ENCODE measurements at places on chromosomes 3 and 15.

DNA sequence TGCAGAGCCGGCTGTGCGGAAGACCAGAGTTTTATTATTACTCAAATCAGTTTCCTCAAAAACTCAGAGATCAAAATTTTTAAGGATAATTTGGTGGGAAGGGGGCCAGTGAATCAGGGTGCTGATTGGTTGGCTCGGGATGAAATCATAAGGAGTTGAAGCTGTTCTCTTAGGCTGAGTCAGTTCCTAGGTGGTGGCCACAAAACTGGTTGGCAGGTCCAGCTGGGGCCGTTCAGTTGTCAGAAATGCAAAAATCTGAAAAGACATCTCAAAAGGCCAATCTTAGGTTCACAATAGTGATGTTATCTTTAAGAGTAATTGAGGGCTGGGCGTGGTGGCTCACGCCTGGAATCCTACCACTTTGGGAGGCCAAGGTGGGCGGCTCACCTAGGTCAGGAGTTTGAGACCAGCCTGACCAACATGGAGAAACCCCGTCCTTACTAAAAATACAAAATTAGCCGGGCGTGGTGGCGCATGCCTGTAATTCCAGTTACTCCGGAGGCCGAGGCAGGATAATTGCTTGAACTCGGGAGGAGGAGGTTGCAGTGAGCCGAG, 2.3 kb upstream of the ZNF589 start:
- no peak for DNase-seq

- DNase-seq, result no peak
Measured at GRCh38 chr3:107951126-107951525, 139.7 kb downstream of the CD47 start.

DNA sequence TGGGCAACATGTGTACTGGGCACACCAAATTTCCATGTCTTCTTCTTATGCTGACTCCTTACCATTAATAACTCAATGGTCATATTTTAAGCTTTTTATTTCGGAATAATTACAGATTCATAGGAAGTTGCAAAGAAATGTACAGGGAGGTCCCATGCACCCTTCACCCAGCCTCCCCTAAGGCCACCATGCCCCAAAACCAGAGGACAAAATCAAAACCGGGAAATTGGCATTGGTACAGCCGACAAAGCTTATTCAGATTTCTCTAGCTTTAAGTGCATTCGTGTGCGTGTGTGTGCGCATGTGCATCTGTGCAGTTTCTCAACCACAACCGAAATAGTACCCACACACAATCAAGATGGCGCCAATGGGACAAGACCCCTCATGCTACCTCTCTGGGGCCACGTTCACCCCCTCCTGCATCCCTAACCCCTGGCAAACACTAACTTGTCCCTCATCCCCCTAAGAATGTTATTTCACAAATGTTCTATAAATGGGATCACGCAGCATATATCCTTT, 23.4 kb downstream of the ATP10A start:
- no peak for DNase-seq

DNA sequence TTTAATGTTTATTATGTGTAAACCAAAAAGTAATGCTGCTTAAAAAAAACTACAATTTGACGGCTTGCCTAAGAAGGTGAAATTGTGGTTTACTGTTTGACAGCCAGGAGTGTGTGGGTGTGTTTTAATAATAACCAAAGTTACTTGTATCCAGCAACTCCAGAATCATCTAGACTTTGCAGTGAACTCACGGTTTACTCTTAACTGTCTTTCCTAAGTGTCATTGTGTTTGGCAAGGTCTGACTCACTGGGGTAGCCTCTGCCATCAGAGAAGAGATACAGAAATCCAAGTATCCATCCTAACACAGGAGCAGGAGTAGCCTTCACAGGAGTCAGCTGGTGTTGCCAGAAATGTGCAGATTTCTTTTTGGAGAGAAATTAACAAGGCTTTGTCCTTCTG, 151.1 kb downstream of the CTNNB1 start:
- DNase-seq, result no peak

DNA sequence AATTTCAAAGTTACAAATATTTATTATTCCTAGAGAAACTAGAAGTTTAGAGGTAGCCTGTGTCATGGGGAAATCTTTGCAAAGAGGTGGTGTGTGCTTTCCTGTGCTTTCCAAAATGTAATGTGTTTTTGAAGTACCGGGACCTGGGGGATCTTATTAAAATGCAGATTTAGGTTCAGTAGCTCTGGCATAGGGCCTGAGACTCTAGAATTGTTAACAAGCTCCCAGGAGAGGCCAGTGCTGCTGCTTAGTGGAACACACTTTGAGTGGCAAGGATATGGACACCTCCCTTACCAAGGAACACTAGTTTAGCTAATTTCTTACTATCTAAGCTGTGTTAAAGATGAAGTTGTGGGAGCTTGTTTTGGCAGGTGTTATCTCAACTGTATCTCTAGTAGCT, 428.9 kb downstream of the VGLL3 start:
- no peak for DNase-seq

DNA sequence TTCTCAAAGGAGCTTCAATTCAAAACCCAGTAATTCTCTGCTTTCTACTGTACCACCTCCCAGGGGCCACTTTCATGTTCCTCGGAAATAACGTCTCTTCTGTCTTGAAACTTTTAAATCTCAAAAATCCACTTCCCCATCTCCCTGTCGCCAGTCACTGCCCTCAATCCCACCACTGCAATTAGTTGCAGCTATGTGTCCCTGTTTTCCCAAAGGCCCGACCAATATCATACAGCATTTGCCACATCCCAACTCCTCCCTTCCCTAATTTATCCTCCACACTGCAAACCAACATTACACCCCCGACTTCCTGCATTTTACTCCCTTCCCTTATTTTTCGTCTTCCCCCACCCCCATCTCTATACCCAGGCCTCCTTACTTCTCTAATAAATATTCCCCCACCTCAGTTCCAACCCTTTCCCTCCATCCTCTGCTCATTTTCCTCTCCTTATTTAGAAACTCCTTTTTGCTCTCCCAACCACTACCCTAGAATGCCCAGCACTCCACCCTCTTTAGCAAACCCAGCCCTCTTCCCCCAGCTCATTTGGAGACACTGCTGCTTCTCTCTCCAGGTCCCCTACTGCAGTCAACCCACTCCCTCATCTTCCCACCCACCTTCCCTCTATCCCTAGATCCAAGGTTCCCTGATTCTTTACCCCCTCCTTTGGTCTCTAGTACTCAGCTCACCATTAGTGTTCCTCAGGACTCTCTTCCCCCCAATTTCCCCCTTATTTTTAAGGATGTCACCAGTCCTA, 1.1 kb downstream of the NPTN start:
- DNase-seq, result no peak

- no peak for DNase-seq
Measured at GRCh38 chr3:176208915-176209314, 988.4 kb downstream of the TBL1XR1 start.

GRCh38 chr3:187828579-187829452, 83.5 kb upstream of the BCL6 start:
- no peak for DNase-seq

- DNase-seq, result no peak
Measured at GRCh38 chr3:181103605-181104004, 114.1 kb upstream of the DNAJC19 start.

GRCh38 chr3:1843111-1843510, 255.6 kb upstream of the CNTN4 start:
- no peak for DNase-seq

DNA sequence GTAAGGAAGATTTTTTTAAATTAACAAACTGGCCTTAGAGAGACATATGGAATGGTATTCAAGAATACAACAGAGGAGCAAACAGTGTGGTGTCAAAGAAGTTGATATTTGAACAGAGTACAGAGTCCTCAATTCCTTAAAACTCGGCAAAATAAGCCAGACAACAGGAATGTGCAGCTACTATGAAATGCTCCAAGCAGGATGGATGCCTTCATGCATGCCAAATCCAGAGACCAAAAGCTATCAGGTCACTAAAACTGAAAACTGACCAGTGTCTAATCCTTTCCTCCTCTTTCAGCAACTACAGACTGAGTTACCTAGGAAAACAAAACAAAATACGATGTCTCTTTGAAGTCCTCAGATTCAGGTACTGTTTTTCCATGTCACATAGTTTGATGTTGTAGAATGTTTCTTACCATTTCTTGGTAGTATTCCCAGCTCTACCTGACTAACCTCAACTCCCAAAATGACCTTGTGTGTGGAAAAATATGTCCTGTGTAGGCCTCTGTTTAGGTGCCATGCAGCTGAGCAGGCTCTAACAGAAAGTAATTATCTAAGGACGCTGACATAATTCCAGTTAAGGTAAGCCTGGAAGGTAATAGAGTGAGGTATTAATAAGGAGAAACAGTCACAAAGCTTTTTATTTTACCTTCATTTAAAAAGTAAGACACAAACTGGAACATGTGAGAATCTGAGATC, 46.9 kb downstream of the TBL1XR1 start:
- no peak for DNase-seq

GRCh38 chr3:31103623-31104180, 209.2 kb upstream of the GADL1 start:
- no peak for DNase-seq

DNA sequence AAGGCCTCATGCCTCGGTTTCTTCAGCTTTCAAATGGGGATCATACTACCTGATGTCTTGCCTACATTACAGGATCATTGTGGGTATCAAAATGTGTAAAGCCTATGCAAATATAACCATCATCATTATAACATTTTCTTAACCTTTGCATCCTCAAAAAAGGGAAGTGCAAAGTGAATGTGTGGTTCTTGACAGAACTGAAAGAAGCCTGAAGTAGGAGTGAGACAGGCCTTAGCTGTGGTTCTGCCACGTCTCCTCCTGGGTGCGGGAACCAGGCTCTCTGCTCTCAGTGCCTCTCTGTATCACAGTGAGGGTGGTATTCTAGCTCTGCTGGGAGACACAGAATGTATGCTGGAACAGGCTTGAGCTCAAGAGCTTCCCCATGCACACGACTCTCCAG, 316.9 kb upstream of the ICE2 start:
- peak; percentile 42 for DNase-seq

GRCh38 chr3:68706536-68706935, 225.8 kb downstream of the TAFA4 start:
- DNase-seq, result no peak

- DNase-seq, result no peak
Measured at GRCh38 chr3:196918968-196919367, 23.4 kb downstream of the NCBP2 start.

- no peak for DNase-seq
Measured at GRCh38 chr3:127157171-127157828, 35.6 kb upstream of the PRR23E start.

- DNase-seq, result no peak
Measured at GRCh38 chr3:24359645-24360462, 134.8 kb downstream of the THRB start.

DNA sequence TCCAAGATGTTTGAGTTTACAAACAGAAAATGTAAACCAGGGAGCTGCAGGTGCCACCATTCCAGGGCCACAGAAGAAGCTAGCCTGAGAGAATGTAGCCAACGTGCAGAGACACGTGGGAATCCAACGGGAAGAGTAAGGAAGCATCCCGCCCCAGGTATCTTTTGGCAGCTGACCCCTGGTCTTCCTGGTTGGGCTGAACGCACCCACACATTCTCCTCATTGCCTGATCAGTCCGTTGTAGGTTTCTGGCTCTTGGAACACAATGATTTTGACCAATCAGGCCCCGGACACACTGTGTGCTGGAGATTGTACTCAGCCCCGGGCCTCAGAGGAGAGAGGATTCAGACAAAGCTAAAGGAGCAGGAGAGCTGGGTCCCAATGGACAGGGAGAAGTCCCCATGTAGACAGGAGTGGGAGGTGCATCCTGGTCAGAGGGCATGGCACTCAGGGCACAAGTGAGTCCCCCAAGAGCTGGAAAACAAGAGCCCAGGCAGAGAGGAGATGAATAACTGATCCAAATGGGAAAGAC, 102.3 kb downstream of the TPRA1 start:
- no peak for DNase-seq

GRCh38 chr15:67074886-67075229, 9.5 kb downstream of the SMAD3 start:
- no peak for DNase-seq

DNA sequence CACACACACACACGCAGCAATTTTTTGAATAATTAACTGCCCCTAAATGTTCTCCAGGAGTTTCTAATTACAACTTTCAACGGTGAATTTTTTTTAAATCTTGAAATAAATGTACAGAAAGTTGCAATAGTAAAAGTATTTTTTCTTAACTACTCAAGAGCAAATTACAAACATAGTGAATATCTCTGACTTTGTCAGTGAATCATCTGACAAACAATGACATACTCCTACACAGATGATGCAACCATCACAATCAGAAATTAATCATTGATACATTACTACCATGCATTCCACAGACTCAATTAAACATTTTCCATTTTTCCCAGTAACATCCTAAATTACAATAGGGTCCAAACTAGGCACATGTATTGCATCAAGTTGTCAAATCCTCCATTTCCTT, 597.3 kb downstream of the NAALADL2 start:
- no peak for DNase-seq

DNA sequence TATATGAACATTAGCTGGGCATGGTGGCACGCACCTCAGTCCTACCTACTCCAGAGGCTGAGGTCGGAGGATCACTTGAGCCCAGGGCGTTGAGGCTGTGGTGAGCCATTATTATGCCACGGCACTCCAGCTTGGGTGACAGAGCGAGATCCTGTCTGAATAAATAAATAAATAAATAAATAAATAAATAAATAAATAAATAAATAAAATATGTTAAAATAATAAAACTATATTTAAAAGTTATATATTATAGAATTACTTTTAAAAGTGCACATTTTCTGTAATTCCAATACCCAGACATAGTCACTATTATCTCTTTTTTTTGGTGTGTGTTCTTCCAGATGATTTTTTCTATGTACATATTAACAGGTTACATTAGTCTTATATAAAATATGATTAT, 382.0 kb upstream of the ROBO2 start:
- no peak for DNase-seq

- DNase-seq, result no peak
Measured at GRCh38 chr3:81793410-81793809, 32.0 kb upstream of the GBE1 start.

GRCh38 chr3:167507954-167508353, 34.1 kb upstream of the SERPINI2 start:
- DNase-seq, result no peak

- DNase-seq, result no peak
Measured at GRCh38 chr15:54789376-54789775, 407.4 kb downstream of the RSL24D1 start.

GRCh38 chr3:30710017-30710416, 103.6 kb downstream of the TGFBR2 start:
- no peak for DNase-seq

DNA sequence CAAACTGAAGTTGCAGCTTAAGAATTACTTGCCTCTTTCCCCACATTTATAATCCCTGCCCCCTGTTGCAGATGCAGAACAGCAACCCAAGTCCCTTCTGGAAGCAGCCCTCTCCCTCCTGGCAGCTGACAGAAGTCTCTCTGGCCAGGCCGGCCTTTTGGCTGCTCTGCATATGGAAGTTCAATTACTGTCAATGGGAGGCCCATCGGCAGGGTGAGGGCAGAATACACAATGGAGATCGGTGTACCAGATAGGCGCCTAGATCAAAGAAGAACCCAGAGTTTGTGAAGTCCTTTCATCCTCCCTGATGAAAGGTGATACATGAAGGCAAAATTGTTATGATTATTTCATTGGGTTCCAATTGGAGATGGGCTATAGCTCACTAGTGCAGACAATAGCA, 327.9 kb upstream of the CTNNB1 start:
- no peak for DNase-seq

Data from stimulated activated CD4-positive, alpha-beta T cell treated with anti-CD3 and anti-CD28 coated beads, Interleukin-2, amount 100 ng/mL, for 24 hours (primary cell).